LNCaP clone FGC (cell line): ENCODE measurements at places on chromosomes 4 and X.
A peak's percentile ranks its signal among the peaks of the same experiment; 100 is the strongest.

DNA sequence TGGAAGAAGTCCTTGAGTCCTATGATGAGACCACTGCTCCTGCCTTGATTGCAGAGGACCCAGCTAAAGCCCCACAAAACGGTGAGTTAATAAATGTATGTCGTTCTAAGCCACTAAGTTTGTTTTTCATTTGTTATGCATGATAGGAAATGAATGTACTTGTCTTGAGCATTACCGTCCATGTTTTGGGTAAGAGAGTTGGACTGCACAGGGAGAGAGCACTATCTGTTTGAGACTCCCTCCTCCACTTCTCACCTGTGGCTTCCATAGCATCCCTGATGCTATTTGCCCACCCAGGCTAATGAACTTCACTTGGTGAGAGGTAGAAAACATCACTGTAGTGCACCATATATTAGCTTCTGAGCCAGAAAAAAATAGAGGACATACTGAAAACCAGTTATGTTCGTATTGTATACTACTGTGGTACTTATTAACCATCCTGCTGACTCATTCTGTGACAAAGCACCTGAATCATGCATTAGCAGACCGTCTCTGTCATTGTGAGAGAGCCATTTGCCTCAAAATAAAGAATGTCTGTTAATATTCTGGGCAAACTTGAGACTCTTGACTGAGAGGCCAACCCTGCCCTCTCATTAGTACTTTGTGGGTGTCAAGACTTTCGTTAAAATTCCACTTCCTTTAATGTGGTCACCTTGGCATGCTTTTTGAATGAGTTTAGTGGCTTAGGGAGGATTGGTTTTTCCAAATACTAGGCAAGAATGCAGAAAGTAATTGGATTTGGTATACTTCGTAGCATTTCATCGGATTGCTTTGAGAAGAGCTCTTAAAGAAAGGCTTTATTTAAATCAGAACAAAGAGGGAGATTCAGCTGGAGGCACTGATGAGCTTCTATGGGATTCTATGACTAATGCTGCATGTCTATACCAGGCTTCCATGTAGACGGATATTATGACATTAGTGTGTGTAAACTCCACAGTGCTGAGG, 99.3 kb upstream of the GRPR start:
- DNase-seq, result no peak

- DNase-seq, result no peak
Measured at GRCh38 chrX:107567370-107567769, 60.9 kb upstream of the PRPS1 start.

DNA sequence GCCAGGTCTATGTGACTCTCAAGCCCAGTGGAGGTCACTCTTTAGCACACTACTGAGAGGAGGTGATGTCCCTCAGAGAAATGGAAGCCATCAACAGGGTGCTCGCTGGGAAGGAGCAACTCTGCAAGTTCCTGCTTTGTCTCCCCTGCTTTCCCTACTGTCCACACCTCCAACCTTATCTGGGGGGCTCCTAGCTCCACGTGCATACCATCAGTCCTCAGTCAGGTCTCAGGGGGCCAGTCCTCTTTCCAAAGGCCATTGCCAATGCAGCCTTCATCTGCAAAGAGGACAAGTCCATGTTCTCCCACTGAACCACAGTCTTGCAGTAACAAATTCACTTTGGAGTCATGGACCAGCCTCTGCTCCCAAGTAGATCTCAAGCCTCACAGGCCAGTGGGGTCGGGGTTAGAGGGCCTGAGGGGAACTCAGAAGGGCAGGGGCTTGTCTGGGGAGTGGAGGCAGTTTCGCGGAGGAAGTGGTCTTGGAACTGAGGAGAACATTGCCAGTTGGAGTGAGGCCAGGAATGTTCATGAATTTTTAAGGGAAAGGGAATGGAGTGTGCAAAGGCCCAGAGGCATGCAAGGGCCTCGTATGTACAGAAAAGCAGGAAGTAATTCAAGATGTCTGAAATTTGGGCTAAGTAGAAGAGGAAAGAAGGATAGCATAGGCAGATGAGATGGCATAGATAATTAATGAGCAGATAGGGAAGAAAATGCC, 8.9 kb downstream of the RTL5 start:
- no peak for DNase-seq

- DNase-seq, result no peak
Measured at GRCh38 chrX:10110316-10110935, 46.3 kb upstream of the CLCN4 start.

- DNase-seq, result no peak
Measured at GRCh38 chrX:38513112-38513742, 48.1 kb upstream of the TSPAN7 start.

DNA sequence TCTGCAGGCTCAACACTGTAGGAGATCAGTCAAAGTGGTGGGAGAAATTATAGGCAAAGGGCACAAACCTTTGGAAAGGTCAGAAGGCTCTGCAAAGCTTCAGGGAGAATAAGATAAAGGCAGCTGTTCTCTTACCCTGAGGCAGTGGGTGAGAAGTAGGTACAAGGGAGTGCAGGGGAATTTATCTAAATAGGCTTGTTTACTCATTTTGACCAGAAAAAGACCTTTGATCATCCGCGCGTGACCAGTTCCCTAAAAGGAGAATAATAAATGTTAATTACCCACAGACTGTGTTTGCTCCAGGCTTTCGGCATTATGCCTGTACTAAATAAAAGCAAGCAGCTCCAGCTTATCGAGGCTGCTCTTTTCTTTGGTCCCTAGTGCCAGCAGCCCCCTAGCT, 9.3 kb downstream of the FGFBP2 start:
- no peak for DNase-seq

DNA sequence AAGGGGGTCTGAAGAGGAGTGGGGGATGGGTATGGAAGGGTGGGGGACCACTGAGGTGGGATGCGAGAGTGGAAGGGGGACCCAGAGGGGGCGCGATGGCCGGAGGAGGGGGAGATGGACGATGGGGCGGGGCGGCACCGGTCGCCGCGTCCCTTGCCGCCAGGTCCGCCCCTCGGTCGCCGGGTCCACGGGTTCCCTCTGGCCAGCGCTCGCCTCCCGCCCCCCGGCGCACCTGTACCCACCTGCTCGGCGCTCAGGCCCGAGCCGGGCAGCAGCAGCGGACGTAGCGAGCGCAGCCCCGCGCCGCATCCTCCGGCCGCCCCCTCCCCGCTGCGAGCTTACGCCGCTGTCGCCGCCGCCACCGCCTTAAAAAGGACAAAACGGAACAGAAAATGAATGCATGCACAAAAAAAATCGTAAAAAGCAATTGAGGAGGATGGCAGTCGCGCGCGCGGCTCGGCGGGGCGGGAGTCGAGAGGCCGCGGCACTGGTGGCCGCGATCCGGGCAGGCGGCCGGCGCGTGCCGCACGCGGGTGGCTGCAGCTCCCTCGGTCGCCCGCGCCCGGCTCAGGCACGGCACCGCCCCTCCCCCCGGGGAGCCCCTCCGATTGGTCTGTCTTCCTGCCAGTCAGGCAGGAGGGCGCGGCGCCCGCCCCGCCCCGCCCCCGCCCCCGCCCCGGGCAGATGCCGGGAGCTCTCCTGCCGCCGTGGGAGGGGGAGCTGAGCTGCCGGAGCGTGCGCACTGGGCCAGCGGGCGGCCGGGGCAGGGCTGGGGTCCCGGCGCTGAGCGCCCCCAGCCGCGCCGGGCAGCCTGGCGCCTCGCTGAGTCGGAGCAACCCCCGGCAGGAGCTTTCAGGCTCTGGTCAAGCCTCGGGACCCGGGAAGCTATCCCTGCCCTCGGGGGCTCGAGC, at the start of gene JAKMIP1:
Gene JAKMIP1, minus strand, starts transcription at position 539 of the 911 bp plus-strand sequence. CDS start 87,699 bp downstream, outside the sequence.
- peak; percentile 15 for DNase-seq

DNA sequence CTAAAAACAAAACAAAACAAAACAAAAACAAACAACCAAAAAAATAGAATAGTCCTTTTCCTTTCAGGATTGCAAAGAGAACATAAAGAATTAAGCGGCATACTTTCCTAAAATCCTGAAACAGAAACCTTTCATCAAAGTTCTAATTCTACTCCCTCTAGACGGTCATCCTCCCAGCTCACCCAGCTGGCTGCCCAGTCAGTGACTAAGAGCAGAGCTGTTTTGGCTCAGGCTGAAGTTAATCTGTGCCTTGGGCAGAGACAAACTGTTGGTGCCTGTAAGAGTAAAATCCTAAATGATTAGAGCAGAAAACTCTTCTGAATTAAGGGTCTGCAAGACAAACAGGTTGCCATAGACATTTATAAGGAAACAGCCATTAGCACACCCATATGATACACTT, 17.6 kb upstream of the WAS start:
- DNase-seq, result no peak

DNA sequence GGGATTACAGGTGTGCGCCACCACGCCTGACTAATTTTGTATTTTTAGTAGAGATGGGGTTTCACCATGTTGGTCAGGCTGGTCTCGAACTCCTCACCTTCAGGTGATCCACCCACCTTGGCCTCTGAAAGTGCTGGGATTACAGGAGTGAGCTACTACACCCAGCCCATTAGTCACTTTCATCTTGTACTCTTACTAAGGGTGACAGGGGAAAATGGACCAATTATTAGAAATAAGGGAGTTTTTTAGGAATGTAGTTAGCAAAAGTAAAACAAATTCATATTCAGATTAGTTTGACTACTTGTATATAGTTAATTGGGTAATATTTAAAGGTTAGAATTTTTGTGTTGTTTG, 26.1 kb downstream of the SMARCA5 start:
- no peak for DNase-seq

DNA sequence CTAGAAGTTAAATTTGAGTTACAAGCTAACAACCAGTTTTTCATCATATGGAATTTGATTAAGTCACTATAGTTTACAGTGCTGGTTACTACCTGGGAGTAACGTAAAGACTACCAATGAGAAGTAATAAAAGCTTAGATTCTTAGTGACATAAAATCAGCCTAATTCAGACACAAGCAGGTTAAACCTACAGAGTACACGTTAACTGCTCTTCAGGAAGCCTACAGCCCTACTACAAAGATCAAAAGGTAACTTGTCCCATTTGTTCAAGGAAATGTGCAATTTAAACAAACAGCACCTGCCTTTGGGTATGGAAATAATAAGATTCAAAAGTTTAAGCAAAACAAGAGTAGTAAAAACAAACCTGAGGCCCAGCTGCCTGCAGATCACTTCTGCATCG, 21.5 kb downstream of the PRSS12 start:
- no peak for DNase-seq

DNA sequence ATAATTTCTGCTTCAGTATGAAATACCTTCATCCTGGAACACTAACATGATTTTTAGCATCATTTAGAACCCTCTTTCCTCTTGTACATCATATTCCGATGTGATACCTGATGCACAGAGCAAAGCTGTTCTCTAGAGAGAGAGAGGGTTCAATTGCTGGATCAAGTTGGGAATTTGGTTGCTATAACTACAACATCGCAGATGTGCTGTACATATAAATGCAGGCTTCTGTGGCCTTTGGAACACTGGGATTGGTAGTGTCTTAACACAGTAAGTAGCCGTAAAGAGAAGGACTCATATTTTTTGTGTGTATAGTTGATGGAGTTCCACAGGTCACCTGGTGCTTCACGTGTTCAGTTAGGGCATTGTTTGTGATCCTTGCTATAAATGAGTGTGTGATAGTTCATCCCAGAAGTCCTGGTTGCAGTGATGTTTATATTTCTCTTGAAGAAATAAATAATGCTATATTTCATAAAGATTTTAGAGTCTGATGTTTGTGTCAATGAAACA, 119.2 kb downstream of the RAPGEF2 start:
- DNase-seq, result no peak

DNA sequence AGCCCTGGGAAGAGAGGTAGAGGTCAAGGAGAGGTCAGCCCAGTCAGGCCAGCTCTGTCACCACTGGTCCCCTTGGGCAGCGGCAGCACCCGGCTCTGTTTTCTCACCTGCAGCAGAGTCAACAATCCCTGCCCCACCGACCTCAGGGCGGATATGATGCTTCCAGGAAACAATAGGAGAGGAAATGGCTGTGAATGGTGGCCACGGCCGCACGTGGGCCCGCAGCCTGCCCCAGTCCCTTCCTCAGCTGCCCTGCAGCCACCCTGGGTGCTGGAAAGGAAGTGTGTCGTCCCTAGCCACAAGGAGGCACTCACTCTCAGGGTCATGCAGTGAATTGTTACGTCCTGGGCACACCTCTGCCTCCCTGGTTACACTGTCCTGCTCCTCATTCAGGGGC, 92.5 kb upstream of the ENPP6 start:
- DNase-seq, result no peak

DNA sequence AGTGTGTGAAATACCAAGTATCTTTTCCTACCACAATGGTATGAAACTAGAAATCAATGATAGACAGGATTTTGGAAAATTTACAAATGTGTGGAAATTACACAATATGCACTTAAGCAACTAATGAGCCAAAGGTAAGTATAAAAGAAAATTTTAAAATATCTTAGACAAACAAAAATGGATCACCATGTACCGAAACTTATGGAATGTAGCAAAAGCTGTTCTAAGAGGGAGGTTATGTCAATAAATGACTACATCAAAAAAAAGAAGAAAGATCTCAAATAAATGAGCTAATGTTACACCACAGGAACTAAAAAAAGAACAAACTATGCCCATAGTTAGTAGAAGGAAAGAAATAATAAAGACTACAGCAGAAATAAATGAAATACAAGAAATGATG, 1084.1 kb downstream of the TECRL start:
- DNase-seq, result peak; percentile 55

GRCh38 chrX:10966057-10966456, 145.1 kb upstream of the HCCS start:
- no peak for DNase-seq

DNA sequence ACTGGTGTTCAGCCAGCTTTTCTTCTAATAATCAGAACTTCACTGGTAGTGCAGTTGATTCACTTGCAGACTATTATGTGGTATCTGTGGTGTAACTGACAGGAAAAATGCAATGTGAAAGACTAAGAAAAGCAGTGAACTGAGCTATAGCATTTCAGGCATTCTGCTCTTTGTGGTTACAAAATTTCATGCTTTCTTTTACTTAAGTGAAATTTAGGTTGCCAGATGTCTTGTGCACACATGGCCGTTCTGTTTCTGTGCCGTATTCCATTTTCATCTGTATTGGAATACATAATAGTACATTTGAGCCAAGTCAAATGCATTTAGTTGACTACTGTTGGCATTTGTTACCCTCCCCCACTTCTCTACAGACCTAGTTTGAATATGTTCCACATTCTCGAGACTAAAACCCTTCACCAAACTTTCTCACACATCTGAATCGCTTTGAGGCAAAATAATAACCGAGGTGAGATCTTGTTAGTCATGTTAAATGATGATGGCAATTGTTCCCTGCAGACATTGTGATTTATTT, 8.2 kb downstream of the RTL3 start:
- DNase-seq, result no peak

GRCh38 chr4:3128976-3129375, 54.5 kb downstream of the HTT start:
- no peak for DNase-seq

- no peak for DNase-seq
Measured at GRCh38 chrX:40663880-40664630, 16.7 kb upstream of the CXorf38 start.

DNA sequence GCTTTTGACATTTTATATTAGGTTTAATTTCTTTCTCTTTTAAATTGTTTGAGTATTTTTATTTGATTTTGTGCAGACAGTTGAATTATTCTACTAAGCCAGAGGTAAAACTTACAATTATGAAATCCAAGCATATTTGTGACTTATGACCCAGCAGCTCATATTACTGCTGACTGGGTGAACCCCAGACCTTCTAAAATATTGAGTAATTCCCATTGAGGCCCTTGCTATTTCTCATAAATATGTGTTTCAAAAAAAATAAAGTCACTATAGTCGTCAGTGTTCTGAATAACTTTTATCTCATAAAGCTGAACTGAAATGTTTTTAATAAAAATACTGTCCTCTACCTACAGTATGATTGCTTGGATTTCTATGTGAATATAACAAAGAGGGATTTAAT, 303.1 kb downstream of the IQCM start:
- DNase-seq, result no peak
